ENCODE measurements at places on chromosomes 7 and 10.

DNA sequence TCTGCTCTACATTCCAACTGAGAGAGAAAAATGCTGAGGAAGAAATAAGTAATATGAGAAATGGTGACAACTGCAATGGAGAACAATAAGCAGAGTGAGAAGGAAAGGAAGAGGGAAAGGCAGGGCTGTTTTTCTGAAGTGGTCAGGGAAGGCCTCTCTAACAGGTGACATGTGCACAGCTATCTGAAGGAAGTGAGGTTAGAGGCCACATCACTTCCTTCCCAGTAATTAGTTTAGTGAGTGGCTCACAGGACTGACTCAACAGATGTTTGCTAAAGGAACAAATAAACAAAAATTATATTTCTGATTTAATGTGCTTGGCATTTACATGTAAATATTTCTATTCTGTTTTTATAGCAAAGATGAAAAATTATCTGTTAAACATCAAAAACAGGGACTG lies 77.9 kb downstream of the ARHGAP21 start:
- DNase-seq: no peak

GRCh38 chr10:102425444-102425843 lies 4.8 kb downstream of the FBXL15 start:
- DNase-seq: no peak

GRCh38 chr7:45596665-45597095 lies 22.5 kb downstream of the ADCY1 start:
- no peak for DNase-seq

- no peak for DNase-seq
Measured at GRCh38 chr10:11145495-11145855, 127.8 kb downstream of the CELF2 start.

DNA sequence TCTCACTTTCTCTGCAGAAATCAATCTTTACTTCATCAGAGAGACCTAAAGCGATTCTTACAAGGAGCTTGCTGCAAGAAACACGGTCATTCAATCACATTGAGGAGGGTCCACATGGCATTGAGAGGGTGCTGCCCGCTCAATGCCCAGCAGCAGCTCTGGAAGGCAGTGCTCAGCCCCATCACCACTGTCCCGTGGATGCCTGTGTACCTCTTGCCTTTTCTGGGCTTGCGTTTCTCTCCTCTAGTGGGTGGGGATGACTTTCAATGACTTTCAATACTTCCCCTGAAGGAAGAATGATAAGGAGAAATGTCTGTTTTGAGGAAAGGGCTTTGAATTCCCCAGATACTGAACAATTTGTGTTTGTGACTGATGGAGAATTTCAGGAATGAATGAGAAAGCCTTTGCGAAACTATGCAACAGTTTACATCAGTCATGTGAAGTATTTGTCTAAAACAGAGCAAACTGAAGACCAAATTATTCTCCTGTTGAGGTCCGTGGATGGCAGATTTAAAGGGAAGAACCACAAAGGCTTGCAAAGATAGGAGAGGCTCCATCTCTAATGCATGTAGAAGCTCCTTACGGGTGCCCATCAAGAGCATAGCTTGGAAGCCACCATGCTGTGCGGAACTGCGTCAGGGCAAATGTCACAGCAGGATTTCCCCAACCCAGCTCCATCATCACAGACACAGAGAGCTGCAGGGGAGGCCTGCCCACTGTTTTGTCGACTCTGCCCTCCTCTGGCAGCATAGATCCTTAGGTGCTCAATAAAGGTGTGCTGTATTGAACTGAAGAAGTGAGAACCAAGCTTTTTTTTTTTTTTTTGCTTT lies 6.6 kb upstream of the ZNF22 start:
- peak; percentile 81 for DNase-seq

- DNase-seq: peak; percentile 48
Measured at GRCh38 chr7:91912494-91912893, 28.2 kb upstream of the AKAP9 start.

DNA sequence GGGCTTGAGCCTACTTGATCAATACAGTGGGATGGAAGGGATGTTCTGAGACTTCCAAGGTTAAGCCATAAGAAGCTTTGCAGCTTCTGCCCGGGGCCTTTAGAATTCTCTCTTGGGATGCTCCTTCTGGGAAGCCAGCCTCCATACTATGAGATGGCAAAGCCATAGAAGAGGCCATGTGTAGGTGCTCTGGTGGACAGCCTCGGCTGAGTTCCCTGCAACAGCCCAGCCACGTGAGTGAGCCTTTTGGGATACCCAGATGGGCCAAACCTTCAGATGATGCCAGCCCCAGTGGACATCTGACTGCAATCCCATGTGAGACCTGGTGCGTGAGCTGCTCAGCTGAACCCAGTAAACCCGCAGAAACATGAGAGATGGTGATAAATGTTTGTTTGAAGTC lies 370.6 kb downstream of the RPS24 start:
- no peak for DNase-seq

DNA sequence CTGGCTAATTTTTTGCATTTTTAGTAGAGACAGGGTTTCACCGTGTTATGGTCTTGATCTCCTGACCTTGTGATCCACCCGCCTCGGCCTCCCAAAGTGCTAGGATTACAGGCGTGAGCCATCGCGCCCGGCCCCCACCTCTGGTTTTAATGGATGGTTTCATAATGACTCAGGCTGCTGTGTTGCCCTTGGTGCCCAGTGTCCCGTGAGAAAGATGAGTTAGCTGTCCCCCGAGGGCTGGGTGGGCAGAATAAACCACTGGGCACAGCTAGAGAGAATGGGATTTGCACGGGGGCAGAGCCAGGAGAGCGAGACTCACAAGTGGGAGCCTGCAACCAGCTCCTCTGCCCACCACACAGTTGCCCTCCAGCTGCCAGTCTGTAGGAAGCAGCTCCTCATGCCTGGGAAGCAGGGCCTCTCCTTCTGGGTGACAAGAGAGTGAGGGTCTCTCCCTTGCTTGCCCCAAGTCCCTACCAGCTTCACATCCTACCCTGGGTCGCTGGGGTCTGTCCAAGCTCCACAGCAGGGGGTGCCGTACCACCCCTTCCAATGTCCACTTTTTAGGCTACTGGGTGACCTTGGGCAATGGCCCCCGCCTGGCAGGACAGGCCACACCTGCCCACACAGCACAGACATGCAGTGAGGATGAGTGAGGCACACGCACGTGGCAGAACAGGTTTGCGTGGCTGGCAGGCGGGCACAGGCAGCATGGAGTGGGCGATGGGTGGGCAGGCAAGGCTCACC lies 16.1 kb upstream of the NDST2 start:
- DNase-seq: no peak

- DNase-seq: peak; percentile 20
Measured at GRCh38 chr7:128148676-128149075, 92.4 kb upstream of the LEP start.

GRCh38 chr10:78991187-78991586 lies 77.6 kb upstream of the ZMIZ1 start:
- peak; percentile 8 for DNase-seq

GRCh38 chr10:100995181-100995580 lies 4.4 kb upstream of the LZTS2 start:
- peak; percentile 53 for DNase-seq

- no peak for DNase-seq
Measured at GRCh38 chr10:124636271-124636995, 107.7 kb downstream of the FAM53B start.

- DNase-seq: peak; percentile 77
Measured at GRCh38 chr7:155069992-155070751, at the start of gene HTR5A. TSS of gene HTR5A (plus strand) at chr7:155070324. CDS start at chr7:155070900, 576 bp downstream.

GRCh38 chr7:76220185-76221057 lies 18.7 kb downstream of the SRRM3 start:
- DNase-seq: peak; percentile 46

DNA sequence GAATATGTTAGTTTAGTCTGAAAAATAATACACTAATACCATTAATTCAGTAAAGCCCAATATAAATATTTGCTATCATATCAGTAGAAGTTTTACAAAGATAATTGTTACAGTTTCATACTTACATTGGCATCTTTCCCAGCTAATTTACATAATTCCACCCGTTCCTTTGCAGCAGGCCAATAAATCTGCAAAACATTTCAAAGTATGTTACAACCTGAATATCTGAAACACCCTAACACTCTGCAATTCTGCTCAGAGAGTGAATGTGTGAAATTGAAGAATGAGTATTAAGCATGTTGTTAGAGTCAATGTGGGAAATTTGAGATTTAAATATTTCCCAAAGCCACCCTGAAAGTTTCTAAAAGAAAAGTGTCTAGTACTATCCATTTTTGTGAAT lies 105.5 kb downstream of the SEMA3D start:
- DNase-seq: no peak

DNA sequence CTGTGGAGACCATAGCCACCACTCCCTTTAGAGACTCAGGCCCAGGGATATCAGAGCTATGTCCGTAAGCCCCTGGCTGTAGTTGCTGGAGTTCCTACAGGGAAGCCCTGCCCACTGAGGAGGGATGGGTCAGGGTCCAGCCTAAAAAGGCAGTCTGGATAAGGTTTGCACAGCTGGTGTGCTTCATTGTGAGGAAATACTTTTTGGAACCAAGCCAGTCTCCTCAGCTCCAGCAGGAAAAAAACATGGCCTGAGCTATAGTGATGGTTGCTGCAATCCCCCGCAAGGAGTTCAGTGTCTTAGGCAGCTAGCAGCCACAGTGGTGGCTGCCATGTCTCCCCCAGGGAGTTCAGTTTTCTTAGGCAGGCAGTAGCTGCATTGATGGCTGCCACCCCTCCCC lies 52.6 kb upstream of the CYP2C8 start:
- DNase-seq: no peak

DNA sequence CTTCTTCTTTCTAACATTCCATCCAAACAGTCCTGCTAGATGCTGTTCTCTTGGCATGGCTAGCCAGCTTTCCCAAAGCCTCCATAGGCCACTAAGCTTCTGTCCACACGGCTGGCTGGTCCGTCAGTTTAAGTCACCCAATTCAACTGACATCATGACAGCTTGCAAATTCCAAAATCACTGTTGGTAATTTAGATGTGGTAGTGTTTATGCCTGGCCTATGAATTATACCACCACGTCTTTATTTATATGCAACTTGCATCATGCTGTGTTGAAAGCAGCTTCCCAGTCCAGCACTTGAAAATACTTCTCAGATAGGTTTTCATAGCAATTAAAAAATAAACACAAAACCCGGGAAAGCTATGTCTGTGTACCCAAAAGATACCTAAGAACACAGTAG lies 2.2 kb upstream of the VIM start:
- DNase-seq: no peak

DNA sequence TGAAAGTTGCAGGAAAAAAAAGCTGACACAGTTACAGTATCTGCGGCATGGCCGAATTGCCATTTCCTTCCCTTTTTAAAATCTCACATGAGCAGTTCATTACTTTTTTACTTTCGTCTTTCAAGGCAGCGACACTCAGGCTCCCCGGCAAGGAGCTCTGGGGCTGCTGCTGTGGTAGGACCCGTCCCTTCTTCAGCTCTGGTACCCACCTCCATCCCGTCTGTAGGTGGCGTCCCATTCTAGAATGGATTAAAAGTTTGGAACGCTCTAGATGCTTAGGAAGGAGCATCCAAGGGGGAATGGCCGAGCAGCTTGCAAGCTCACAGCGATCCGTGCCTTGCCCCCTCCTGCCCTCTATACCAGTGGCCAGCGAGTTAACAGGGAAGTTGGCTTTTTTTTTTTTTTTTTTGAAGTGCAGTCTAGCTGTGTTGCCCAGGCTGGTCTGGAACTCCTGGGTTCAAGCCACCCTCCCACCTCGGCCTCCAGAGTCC lies 22.8 kb upstream of the TTYH3 start:
- peak; percentile 56 for DNase-seq

- DNase-seq: peak; percentile 37
Measured at GRCh38 chr7:90596671-90597562, 796 bp downstream of the CDK14 start.

GRCh38 chr7:73888959-73889358 lies 28.0 kb downstream of the TMEM270 start:
- no peak for DNase-seq

GRCh38 chr10:50561816-50562215 lies 61.9 kb downstream of the SGMS1 start:
- DNase-seq: no peak

GRCh38 chr7:31853380-31853779 lies 166.4 kb downstream of the PPP1R17 start:
- DNase-seq: no peak

DNA sequence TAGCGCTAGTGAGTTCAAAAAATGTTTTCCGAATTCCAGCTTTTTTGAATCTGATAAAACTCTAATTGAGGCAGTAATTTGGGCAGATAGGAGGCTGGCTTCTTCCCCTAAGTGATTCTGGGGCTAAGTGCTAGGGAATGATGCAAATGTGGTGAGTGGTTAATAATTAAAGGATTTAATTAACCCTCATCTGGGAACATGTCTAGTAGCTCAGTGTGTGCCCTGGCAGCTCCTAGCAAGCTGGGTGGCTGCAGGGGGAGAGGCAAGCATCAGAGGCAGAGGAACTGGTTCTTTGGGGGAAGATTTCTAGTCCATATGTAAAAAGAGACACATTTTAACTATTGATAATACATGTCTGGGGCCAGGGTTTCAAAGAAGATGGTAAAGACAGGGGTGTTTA lies 354.5 kb downstream of the WDR11 start:
- DNase-seq: no peak

DNA sequence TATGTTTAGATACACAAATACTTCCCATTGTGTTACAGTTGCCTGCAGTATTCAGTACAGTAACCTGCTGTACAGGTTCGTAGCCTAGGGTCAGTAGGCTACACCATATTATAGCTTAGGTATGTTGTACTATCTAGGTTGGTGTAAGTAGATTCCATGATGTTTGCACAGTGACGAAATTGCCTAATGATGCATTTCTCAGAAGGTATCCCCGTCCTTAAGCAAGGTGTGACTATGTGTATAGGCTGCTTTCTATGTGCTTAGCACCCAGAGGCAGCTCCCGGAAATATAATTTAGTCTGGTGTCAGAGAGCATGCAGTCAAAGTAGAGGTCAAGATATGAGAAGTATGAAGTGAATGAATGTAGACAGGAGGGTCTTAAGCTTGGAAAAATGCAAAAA lies 9.8 kb downstream of the MAPK8 start:
- DNase-seq: no peak

GRCh38 chr10:28431139-28431538 lies 101.8 kb upstream of the WAC start:
- no peak for DNase-seq

DNA sequence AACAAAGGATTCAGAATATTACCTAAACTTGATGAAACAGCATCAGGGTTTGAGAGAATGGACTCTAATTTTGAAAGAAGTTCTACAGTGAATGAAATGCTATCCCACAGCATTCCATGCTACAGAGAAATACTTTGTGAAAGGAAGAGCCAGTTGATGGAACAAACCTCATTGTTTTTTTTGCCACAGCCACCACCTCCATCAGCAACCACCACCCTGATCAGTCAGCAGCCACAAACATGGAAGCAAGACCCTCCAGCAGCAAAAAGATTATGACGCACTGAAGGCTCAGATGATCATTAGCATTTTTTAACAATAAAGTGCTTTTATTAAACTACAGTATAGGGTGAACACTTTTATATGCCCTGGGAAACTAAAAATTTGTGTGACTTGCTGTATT lies 98.7 kb downstream of the LRRC4 start:
- DNase-seq: no peak

- DNase-seq: peak; percentile 28
Measured at GRCh38 chr10:109773288-109774120, 149.8 kb downstream of the XPNPEP1 start.

DNA sequence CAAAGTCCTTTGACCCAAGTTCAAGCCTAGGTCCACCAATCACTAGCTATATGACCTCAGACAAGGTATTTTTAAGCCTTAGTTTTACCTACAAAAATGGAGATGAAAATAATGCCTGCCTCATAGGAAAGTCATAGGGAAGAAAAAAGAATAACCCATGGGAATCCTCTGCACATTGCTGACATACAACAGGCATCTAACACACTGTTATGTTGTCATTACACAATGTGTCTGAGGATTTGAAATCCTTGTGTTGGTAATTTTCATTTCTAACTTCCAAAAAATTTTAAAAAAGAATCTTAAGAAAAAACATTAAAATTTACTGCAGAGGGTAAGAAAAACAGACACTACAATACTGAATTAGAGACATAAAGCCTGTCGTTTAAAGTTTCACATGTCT lies 5.7 kb downstream of the ANK3 start:
- peak; percentile 43 for DNase-seq

All from fibroblast of upper back skin (primary cell).